ENCODE measurements at places on chromosomes 4 and X. TPM values are rescaled to one million over a fixed set of nuclear protein-coding genes. Genes with fewer than 3 reads are reported as not detected.

- DNase-seq, result no peak
Measured at GRCh38 chrX:26871967-26872366, 591.2 kb downstream of the PPP4R3C start.

The KDM6A gene
- total RNA-seq, result 17.4 TPM

The CFAP299 gene
- total RNA-seq, result not detected

DNA sequence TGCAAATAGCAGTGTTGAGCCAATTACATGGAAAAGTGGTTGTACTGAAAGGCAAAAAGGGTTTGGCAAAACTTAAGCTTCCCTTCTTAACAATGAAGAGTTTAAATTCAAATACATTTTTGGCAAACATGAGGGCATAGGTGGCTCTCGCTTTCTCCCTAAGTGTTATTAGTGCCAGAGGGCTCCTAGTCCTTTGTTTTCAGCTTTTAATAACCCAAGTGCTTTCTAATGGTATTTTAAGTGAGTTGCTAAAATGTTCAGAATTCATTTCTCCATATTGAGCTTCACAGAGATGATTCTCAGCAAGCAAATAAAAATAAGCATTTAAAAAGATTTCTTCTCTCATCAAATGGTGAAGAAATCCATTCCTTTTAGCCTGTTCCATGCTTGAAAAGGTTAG is 123.7 kb downstream of the HS6ST2 start:
- DNase-seq, result no peak

The CABS1 gene
- total RNA-seq, result not detected

The VEGFC gene
- not detected for total RNA-seq

DNA sequence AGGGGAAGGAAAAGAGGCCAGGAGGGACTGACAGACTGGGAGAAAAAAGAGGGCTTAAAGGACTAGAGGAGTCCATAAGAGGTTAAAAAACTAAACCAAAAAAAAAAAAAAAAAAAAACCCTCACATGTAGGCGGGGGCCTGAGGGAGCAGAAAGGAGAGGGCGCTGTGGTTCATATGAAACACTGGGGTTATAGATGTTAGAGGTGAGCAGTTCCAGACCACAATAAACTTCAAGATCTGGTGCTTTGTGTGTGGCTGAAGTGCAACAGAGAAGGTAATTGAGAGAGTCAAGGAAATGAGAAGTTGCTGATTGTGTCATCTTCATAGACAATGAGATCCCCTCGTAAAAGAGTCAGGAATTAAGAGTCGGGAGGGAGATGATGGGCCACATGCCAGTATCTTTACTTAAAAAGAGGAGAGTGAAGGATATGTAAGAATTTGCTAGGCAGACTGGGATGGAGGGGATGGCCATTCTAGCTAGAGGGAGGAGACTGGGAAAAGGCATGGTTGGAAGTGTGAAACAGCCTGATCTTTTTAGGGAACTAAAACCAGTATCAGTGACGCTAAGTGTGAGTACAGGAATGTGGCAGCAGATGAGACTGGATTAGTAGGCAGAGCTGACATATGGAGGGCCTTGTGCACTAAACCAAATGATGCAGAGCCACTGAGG is 18.4 kb upstream of the OGT start:
- no peak for DNase-seq

- DNase-seq, result no peak
Measured at GRCh38 chr4:72326692-72327632, 242.1 kb downstream of the ADAMTS3 start.
